ENCODE measurements at places on chromosomes 2 and 18. TPM values are rescaled to one million over a fixed set of nuclear protein-coding genes. Genes with fewer than 3 reads are reported as not detected.
A peak's percentile ranks its signal among the peaks of the same experiment; 100 is the strongest.

IL36B gene
- total RNA-seq, result not detected

DNA sequence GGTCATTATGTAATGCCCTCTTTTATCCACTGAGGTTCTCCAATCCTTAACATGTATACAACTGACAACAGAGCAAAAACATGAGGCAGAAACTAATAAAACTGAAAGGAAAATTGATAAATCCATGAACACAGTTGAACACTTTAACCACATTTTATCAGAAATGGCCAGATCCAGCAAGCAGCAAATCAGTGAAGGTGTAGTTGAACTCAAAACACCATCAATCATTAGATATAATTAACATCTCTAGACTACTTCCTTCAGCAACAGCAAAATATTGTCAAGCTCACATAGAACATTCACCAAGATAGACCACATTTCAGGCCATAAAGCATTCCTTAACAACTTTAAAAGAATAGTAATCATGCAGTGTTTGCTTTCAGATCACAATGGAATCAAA lies 72.9 kb downstream of the HS6ST1 start:
- no peak for DNase-seq

DNA sequence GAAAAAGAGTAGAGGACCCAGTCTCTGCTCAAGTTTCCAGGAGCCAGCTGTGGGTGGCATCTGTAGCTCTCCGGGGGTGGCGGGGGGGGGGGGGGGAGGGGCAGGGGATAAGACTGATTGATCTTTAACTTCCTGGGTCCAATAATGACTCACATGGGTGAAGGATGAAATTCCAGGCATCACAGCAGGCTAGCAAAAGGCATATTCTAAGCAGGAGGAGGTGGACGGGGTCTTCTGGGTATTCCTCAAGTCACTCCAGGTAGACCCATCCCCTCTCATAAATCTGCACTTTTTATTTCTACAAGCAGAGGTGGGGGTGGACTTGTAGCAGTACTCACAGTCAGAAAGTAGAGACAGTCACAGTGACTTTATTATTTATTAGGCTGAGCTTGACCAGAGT lies 85.5 kb upstream of the TMEM247 start:
- no peak for DNase-seq

DNA sequence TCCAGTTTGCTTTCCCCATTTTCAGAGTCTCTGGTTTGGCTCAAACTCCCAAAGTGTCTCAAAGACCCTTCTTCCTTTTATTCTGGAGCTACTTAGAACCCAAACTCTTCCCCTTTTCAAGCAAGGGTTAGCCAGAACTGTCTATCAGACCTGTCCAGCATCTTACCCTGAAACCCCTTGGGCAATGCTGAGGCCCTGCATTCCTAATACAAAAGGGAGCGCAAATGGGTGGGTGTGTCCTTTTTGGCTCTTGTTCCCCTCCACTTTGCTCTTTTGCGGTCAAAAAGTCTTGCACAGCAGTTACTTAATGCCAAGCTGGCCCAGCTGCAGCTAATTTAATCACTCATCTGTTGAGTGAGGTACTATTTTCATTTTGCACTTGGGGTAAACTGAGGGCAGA lies 231.2 kb upstream of the FOSL2 start:
- DNase-seq, result no peak

CHPF gene
- total RNA-seq, result 1.3 TPM

- peak; percentile 60 for DNase-seq
Measured at GRCh38 chr2:136057023-136057801, 60.7 kb downstream of the CXCR4 start.

SERPINB12 gene
- not detected for total RNA-seq

DGUOK gene
- total RNA-seq, result 65.4 TPM

HSPE1 gene
- total RNA-seq, result 37.9 TPM

- no peak for DNase-seq
Measured at GRCh38 chr2:233247116-233247515, 4.4 kb upstream of the ATG16L1 start.

- no peak for DNase-seq
Measured at GRCh38 chr2:38948387-38948882, 58.8 kb downstream of the ARHGEF33 start.

GRCh38 chr2:1588978-1589621 lies 155.2 kb downstream of the PXDN start:
- DNase-seq, result peak; percentile 55

DNA sequence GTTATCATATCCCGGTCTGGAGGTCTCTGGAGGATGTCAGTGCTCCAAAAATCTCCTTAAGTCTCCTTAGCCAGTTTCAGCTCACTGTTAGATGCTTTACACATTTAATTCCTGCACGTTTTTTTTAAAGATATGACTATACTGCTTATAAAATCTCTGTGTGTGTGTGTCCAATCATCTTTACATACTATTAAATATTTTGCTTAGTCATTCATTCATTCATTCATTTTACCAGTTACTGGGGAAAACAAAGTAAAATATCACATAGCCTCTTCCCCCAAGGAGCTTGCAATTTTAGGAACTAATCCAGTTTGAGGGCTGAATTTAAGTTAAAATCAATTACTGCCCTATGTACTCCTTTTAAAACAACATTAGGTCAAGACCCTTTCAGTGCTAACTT lies 293.2 kb upstream of the LYPD1 start:
- no peak for DNase-seq

DNA sequence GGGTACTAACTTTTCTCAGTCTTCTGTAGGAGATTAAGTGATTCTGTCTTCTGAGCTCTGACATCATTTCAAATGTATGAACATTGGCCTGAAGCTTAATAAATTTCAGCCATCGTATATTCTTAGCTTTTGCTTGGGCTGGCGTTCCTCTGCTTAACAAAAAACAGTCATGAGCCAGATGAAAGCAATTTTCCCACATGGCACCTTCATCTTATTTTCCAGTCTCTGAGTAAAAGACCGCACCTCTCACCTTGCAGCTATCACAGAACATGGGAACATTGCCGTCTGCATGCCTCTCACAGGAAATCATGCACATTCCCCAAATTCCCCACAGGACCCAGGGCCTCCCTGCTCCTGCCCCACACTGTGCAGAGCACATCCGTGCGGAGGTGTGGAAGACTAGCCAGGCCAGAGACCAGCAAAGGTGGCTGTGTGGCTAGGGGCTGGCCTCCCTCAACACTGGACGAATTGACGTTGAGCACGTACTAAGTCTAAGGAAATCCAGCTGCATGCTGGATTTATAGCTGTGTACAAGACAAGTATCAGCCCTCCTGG lies 531.8 kb upstream of the ID2 start:
- DNase-seq, result no peak

DNA sequence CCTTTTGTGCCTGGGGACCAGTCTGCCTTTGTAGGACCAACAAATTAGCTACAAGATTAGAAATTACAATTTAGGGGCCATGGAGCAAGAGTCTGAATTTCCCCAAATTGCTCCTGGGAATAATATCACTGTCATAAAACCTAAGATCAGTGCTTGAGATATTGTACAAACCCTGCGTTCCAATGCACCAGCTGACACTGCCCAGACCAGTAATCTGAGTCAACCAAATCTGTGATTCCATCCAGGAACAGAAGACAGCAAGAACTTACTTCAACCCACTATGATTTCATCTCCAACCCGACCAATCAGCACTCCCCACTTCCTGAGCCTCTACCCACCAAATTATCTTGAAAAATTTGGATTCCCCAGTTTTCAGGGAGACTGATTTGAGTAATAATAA lies 1305.0 kb upstream of the NRXN1 start:
- no peak for DNase-seq

DNA sequence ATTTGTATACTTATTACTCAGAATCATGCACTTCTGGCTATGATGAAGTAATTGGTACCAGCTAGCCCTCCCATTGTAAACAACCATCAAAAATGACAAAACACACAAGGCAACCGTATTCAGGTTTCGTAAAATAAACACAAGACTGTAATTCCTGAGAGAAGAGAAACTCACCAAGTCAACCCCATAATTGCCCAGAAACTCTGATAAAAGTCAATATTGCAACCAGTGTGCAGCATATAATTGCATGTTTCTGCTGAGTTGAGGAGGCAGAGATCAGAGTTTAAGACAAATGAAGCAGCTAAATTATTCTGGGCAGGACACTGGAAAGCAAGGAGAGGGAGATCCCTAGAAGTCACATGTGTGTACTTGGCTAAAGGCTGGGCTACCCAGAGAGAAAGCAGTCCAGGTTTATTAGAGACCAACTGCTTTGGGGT lies 90.3 kb downstream of the ROCK2 start:
- DNase-seq, result no peak

DOK6 gene
- not detected for total RNA-seq

RBM44 gene
- 1.2 TPM for total RNA-seq

- DNase-seq, result no peak
Measured at GRCh38 chr2:57182916-57183315, 863.7 kb upstream of the VRK2 start.

DNA sequence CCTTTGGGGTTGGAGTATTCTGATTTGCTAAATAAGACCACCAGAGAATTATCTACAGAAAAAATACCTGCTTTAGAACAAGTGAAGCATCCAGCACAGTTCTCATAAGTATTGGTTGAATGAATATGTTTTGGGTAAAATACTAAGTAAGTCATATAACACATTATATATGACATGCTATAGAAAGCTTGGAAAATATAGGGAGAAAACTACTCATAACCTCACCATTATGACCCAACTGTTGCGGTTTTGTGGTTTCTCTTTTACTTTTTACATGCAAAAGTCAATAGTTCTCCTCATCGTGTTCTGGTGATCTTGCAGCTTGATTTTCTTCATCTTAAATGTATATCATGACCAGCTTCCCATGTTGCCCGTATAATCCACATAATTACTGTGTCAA lies 66.2 kb downstream of the DIPK1C start:
- no peak for DNase-seq

Data from B cell (primary cell).